Right renal cortex interstitium (tissue), 3 donors: ENCODE measurements at places on chromosomes 16 and 17. TPM values are rescaled to one million over a fixed set of nuclear protein-coding genes. Genes with fewer than 3 reads are reported as not detected.

Gene NPIPA5
- 0.87 TPM for polyA plus RNA-seq

Gene ALOX15
- polyA plus RNA-seq: 0.37 TPM

Gene CENPV
- 70.1 TPM for polyA plus RNA-seq

Gene TPSAB1
- not detected for polyA plus RNA-seq

Gene KCNH6
- polyA plus RNA-seq: 1.3 TPM

Gene OR1E2
- polyA plus RNA-seq: not detected

Gene RNF222
- polyA plus RNA-seq: 0.04 TPM

Gene KRT16
- not detected for polyA plus RNA-seq

Gene HLF
- 5.5 TPM for polyA plus RNA-seq

Gene EVI2A
- polyA plus RNA-seq: 1.9 TPM

Gene HBA1
- 544 TPM for polyA plus RNA-seq

Gene SBK1
- 14.2 TPM for polyA plus RNA-seq

Gene NGFR
- polyA plus RNA-seq: 4.3 TPM

Gene RUNDC3A
- 1.4 TPM for polyA plus RNA-seq

Gene TMEM238L
- 0.97 TPM for polyA plus RNA-seq

Gene HOXB1
- 0.26 TPM for polyA plus RNA-seq

Gene NPIPA8
- 47.1 TPM for polyA plus RNA-seq

Gene HEATR9
- polyA plus RNA-seq: 0.17 TPM

Gene HSF5
- 0.53 TPM for polyA plus RNA-seq

Gene SLC25A19
- polyA plus RNA-seq: 7.4 TPM

Gene ABCC6
- polyA plus RNA-seq: 15.2 TPM

Gene FAHD1
- 50.7 TPM for polyA plus RNA-seq

Gene HOXB5
- 20.8 TPM for polyA plus RNA-seq

Gene CFAP97D1
- polyA plus RNA-seq: 0.07 TPM

Gene MT1H
- 23.4 TPM for polyA plus RNA-seq

Gene TMC6
- polyA plus RNA-seq: 13.4 TPM

Gene CLEC19A
- polyA plus RNA-seq: 0.11 TPM

Gene KRTAP2-3
- polyA plus RNA-seq: not detected

Gene HBM
- polyA plus RNA-seq: 1.7 TPM

Gene SAMD14
- 12.2 TPM for polyA plus RNA-seq

Gene KRT23
- 2.2 TPM for polyA plus RNA-seq

Gene PRM3
- polyA plus RNA-seq: not detected

Gene PSMD11
- 110 TPM for polyA plus RNA-seq

Gene ZSCAN10
- polyA plus RNA-seq: 0.11 TPM

Gene LPO
- polyA plus RNA-seq: 0.04 TPM

Gene KRTAP1-5
- not detected for polyA plus RNA-seq
